ENCODE measurements at places on chromosomes 2 and 18.

DNA sequence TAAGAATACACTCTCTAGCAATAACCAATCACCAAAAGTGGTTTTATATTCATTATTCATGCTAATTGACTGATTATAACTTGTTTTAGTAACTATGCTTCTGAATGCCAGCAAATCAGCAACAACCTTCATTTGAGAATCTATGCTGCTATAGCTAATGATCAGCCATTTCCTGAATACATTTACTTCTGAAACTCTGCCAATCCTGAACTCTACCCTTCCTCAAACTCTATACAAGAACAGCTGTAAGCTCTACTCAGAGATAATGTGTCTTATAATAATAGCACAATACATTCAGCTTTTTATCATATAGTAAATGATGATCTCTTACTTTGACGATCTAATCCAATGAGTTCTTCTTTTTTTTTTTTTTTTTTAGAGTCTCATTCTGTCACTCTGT lies 85.7 kb upstream of the EPAS1 start:
- no peak for DNase-seq

DNA sequence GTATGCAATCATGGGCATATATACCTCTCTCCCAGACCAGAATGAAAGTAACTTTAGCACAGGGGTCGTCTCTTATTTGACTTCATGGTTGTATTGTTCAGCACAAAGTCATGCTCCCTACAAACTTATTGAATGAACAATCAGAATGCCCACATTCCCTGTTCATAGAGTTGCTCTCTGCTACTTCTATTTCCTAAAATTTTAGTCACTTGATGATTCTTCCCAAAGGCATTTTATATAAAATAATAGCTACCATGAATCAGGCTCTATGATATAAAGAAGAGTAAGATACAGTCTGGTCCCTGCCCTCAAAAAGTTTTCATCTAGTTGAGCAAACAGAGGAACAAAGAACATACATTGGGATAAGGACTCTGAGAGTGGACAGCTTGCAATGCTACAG lies 162.2 kb downstream of the SLC39A10 start:
- DNase-seq: no peak

GRCh38 chr2:82652117-82652516 lies 1807.0 kb downstream of the SUCLG1 start:
- no peak for DNase-seq

GRCh38 chr18:79645291-79645983 lies 34.2 kb upstream of the CTDP1 start:
- DNase-seq: no peak

GRCh38 chr18:22550861-22551260 lies 133.1 kb upstream of the CTAGE1 start:
- no peak for DNase-seq

DNA sequence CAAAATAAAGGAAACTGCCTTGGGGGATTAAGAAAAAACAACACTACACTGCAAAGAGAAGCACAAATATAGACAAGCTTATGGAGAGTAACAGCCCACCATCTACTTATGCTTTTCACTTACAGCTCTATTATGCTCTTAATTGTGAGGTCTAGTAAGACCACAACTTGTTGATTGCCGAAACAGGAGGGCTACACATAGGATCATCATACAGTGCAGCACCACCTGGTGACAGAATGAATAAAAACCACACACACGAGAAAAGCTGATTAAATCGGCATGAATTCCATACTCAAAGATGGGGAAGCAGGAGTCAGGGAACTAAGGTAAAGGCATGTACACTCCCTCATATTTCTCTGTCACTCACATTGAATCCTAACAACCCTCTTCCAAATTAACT lies 259.2 kb downstream of the IKZF2 start:
- no peak for DNase-seq

DNA sequence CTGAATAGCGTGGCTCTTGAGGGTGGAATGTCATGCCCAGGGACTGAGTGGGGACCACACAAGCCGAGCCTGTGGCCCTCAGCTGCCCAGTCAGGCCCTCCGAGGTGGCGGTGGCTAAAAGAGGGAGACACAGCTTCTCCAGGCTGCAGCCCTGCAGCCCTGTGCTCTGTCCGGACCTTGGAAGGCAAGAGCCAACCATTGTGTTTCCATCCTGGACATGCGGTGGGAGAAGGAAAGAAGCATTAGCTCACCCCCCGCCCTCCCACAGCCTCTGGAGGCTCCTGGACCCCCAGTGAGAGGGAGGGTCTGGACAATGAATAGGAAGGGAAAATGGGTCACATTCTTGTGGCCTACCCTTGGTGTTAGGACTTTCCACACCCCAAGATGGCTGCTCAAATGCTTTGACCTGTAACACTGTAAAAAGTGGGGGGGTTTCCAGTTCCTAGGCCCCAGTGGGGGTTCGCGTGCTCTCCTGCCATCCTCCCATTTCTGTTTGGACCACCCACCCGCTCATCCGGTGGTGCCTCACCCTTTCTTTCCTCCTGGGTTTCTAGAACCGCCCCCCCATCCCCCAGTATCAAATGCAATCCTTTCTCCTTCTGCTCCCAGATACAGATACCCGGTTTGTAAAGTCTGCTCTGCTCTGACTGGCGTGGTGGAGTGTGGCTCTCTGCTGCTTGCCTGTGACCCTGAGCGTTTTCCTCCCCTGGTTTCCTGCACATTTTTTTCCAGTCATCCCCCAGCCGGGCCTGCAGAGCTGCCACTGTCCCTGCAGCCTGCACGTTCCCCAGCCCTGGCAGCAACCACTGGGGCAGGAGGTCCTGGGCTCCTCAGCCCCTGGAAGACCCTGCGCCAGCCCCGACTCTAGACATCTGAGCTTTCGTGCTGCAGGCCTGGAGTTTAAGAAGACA lies 36.3 kb upstream of the SMAD7 start:
- no peak for DNase-seq

GRCh38 chr2:21423854-21424253 lies 300.1 kb downstream of the TDRD15 start:
- DNase-seq: no peak

DNA sequence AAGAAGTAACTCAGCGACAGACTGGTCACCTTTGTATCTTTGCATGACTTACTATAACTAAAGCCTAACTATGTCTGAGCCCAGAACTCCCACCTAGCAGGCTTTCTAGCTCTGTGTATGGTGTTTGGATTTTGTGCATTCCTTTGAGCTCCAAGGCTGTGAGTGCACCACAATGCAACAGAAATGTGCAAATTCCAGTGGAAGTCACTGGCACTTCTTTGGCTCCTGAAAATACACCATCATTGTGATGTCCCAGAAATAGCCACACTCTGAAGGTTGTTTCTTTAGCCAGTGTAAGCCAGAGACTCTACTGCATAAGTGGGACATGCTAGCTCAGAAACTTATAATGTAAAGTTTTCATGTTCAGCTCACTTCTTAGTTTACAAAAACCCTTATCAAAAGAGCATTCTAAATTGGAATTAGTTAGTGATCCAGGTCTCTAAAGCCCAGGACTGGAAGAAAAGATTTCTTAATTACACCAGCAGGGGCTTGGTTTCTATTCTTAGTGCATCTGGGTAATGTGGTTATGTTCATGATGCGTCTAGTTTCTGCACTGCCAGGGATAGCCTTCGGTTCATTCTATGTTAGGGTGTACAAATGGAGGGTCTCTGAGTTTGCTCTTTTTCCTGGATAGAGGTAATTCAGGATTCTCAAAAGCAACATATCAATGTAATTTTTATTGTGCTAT lies 1239.5 kb upstream of the ZEB2 start:
- DNase-seq: no peak

GRCh38 chr18:6811816-6812215 lies 82.3 kb downstream of the ARHGAP28 start:
- DNase-seq: no peak

DNA sequence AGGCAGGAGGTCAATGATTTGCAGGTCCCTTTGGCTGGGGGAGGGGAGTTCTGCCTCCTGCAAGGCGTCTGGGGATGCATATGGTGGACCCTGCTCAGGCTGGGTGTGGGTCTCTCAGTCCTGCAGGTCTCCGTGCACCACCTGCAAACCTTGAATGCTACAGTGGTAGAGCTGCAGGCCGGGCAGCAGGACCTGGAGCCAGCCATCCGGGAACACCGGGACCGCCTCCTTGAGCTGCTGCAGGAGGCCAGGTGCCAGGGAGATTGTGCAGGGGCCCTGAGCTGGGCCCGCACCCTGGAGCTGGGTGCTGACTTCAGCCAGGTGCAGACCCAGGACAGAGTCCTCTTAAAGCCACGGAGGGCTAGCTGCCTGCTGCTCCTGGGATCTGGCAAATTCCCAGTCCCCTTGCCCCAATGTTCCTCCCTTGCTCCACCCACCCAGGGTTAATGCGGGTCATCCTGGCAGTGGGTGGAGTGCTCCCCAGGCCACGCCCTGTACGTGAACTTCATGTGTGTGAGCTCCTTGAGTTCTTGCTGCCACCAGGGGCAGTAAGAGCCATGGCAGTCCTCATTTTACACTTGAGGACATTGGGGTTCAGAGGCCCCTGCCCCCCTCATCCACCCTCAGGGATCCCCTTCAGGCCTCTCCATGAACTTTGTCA lies 3.1 kb downstream of the PROM2 start:
- DNase-seq: no peak

- no peak for DNase-seq
Measured at GRCh38 chr2:173982182-173982714, 17.1 kb upstream of the SP3 start.

GRCh38 chr18:7366597-7366996 lies 135.7 kb downstream of the LRRC30 start:
- no peak for DNase-seq

- no peak for DNase-seq
Measured at GRCh38 chr2:64289251-64289650, 145.0 kb upstream of the PELI1 start.

- DNase-seq: no peak
Measured at GRCh38 chr2:109282360-109282759, 153.4 kb downstream of the SH3RF3 start.
